ENCODE measurements at places on chromosomes 2 and 18.

GRCh38 chr2:237343993-237344392 is 70.0 kb downstream of the COL6A3 start:
- DNase-seq, result no peak

GRCh38 chr2:68925295-68925896 is 27.3 kb downstream of the GKN2 start:
- DNase-seq, result no peak

GRCh38 chr2:129070663-129071062 is 752.0 kb upstream of the HS6ST1 start:
- no peak for DNase-seq

DNA sequence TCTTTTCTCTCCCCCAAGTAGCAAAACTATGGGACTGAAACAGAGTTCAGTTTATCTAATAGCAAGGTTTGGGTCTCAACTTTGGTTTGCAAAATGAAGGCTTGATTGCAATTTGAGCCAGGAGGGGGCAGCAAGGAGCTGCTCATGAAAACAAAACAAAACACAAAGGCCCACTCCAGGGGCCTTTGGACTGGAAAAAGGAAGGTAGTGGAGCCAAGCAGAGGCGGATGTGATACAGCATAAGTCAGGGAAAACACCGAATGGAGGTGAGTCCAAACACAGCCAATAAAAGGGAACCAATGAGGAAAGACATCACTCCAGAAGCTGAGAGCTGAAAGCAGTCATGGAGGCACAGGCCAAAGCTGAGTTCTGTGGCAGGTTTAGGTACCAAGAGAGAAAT is 799.7 kb upstream of the ACVR2A start:
- DNase-seq, result no peak

DNA sequence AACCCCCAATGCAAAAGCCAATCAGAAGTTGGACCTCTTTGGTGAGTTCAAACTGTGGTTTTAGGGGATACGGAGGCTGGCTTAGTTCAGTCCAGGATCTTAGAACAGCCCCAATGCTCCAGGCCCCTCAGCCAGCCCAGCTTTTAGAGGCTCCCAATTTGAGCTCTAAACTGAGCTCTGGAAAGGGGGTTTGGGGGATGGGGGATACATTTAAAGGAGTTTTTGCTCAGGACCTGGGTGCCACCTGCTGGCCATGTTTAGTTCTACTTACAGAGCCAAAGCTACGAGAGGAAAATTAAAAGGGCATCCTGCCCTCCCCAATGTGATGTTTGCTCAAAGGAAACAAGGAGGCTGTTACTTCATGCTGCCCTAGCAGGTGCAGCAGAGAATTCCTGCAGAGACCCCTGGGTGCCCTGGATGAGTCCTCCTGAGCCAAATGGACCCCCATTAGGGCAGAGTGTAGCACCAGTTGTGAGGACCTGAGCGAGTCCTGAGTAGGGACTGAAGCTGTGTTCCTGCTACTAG is 15.9 kb upstream of the TMEM214 start:
- peak; percentile 53 for DNase-seq

GRCh38 chr2:137249463-137250130 is 484.3 kb downstream of the THSD7B start:
- no peak for DNase-seq

- DNase-seq, result no peak
Measured at GRCh38 chr2:239804161-239805042, 220.7 kb downstream of the NDUFA10 start.

GRCh38 chr18:24814521-24814920 is 354.1 kb downstream of the HRH4 start:
- DNase-seq, result no peak

DNA sequence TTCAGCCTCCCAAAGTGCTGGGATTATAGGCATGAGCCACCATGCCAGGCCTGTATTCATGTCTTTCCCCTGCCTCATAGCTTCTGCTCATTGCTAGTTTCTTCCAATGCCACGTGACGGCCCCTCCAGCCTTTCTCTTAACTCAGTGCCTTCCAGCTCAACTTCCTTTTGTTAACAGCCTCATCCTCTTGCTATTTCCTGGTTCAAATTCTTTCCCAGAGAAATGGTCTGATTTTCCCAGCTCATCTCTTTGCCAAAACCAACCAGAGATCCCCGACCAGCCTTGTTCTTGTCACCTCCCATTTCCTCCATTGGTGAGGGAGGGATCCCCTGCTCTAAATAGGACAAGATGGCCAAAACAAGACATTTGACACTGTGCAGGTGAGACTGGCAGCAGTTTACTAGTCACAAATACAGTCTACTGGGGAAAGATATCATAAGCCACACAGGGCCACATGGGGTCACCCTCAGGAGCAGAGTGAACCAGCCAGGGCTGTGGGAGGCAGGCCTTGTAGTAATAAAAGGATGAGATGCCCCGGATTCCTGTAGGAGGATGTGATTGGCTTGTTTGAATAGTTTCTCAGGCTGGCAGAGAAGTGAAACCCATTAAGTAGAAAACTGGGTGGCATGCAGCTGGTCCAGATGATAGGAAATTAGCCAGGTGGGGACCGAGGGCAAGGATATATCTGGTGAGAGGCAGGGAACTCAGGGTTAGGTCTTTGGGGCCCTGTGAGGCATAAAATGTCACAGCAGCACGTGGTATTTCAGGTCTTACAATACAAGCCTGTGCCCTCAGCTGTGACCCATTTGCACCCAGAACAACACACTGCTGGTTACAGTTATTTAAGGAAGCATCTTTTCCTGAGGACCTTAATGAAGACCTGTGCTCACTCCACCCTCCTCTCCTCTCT is 6.4 kb downstream of the CD207 start:
- no peak for DNase-seq

DNA sequence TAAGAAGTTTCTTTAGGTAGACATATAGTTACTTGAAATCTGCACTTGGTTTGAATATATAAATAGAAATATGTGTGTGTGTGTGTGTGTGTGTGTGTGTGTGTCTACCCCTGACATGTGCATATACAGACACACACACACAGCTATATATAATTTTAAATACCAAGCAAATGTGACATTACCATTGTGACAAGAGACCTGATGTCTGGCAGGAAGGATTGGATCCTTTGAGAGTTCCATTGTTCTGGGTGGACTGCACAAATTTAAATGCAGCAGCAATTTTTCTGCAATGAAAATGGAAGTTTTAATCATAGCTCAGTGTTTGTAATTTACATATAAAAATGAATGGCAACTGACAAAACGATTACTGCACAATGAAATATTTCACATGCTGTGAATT is 87.8 kb upstream of the CCDC195 start:
- no peak for DNase-seq

- no peak for DNase-seq
Measured at GRCh38 chr18:36867056-36867455, 38.1 kb downstream of the KIAA1328 start.

GRCh38 chr2:74843899-74844298 is 10.0 kb downstream of the HK2 start:
- DNase-seq, result no peak

DNA sequence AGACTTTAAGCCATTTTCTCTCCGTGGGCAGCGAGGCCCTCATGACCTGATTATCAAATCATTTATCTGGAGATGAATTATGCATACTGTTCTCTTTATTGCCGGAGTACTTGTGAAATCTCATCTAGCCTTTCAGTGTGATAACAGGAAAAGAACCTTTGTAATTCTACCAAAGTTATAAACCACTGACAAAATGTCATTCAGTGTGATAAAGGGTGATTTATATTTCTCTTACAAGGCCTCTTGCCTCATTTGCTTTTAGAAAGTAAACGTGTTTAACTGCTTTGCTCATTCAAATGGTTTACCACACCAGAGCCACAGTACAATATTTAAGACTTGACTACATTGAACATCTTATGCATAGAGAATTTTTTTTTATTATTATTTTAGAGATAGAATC is 13.8 kb downstream of the MTCL1 start:
- no peak for DNase-seq

DNA sequence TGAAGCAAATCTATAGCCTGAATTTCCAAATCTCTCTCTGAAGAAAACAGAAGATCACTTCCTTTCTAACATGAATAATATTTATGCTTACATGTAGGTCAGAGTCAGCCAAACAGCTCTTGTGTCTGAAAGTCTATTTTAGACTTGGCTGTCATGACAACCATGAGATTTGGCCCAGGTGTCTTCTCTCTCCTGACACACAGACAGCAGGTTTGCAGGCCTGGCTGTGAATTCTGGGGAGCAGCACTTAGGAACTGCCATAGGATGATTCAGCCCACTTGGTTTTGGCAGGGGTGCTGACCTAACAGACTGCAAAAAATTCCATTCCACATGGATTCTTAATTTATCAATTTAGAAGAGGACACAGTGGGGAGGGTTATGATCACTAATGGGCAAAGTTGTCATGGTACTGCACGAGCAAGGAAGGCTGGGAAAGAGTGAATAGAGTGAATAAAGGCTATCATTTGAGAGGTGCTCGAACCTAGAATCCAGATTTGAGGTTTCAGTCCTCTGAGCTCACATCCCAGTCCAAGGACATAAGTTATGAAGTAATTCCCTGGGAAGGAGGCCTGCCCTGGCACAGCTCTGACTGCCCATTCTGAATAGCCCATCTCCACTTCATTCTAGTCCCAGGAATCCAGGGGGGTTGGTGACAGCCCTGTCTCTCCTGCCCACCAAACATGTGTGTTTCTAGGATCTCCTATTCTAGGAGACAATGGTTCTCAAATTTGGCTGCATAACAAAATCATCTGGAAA is 453.9 kb upstream of the TRIB2 start:
- DNase-seq, result peak; percentile 53

DNA sequence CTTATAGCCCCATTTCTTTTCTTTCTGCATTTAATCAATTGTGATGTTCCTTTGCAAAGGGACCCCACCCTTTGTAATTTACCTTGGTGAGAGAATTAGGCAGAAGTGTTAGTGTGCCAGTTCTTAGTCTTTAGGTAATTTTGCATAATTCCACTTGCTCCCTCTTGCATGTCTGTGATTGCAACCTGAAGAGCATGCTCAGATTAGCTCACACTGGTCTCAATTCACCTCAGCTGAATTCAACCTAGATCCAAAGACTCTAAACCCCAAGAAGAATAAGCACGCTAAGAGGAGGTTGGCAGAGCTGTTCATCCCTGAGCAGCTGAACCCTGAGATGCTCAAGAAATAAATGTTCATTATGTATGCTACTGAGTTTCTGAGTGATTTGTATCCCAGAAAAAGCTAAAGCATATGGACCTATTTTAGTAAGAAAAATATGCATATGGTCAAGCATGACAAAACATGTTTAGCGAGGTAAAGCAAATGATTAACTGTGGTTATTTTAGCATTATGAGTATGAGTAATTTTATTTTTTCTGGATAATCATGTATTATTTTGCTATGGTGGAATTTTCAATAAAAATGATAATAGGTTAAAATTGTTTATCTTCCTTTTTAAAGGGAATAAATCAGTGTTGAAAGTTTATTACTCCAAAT is 299.2 kb upstream of the ZSWIM2 start:
- no peak for DNase-seq
